ENCODE measurements at places on chromosomes 6 and 20. TPM values are rescaled to one million over a fixed set of nuclear protein-coding genes. Genes with fewer than 3 reads are reported as not detected.

DNA sequence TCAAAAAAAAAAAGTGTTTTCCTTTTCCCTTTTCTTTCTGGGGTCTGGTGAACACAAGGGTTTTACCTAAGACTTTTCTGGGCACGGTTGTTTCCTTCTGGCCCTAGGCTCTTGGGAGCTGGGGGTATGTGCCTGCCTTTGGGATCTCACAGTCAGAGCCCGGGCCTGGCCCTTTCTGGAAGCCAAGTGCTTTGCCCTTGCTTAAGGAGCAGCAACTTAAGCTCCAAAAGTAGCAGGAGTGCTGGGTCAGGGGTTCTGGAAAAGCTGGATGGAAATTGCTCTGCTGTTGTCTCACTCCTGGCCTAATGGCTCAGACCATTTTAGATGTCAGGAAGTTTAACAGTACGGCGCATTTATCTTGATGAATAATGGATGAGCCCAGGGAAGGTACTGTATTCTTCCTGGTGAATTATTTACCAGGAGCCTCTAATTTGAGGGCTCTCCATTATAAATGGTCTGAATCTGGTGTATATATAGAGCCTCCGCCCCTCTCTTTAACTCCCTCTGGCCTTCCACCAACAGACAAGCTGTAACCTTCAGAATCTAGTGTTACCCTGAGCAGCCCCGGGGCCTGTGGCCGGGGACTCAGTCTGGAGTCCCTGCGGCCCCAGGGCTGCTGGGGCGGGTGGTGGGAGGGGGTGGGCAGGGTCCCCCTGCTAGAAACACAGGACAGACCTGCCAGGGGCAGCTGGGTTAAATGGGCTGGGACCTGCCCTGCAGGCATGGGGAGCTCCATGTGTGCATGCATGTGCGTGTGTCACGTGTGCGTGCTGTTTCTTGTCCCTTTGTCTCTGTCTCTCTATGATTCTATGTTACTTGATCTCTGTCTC lies 37.5 kb downstream of the PTK7 start:
- peaks cover 40% of the 10 kb centered on the region for H3K4me1 ChIP-seq
- no peaks in the 10 kb centered on the region for H3K36me3 ChIP-seq
- no peaks in the 10 kb centered on the region for H3K27me3 ChIP-seq

The CRISP2 gene
- not detected for polyA plus RNA-seq

The CGA gene
- polyA plus RNA-seq, result not detected

- DNase-seq, result no peak
- no peak overlapping the region for H3K4me3 ChIP-seq
- H3K27ac ChIP-seq, result no peak overlapping the region
- H3K4me1 ChIP-seq, result no peaks in the 10 kb centered on the region
- no peaks in the 10 kb centered on the region for H3K27me3 ChIP-seq
These were observed 15.5 kb downstream of the TPD52L1 start for GRCh38 chr6:125169058-125169457.

DNA sequence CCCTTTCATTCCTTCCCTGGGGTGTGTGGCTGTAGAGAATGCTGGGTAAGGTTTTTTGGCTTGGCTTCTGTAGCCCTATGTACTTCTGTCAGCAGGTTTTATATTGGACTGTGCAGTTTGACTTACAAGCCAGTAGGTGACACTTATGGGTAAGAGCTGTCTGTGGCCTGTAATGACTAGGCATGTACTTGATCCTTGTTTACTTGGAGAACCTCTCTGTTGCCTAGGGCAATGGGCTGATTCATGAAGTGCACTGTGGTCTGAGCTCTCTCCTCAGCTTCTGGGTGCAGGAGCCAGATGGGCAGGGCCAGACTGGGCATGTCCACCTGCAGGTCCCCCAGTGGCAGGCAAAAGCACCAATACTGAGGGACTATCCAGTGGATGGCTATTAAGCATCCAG lies 544.6 kb downstream of the ADGRB3 start:
- no peak overlapping the region for H3K4me3 ChIP-seq
- H3K4me1 ChIP-seq, result no peaks in the 10 kb centered on the region
- no peaks in the 10 kb centered on the region for H3K27me3 ChIP-seq
- no peaks in the 10 kb centered on the region for H3K36me3 ChIP-seq

- H3K27me3 ChIP-seq, result no peaks in the 10 kb centered on the region
- H3K4me1 ChIP-seq, result peaks cover 27% of the 10 kb centered on the region
- DNase-seq, result no peak
- no peak overlapping the region for H3K4me3 ChIP-seq
- peaks cover 18% of the 10 kb centered on the region for H3K36me3 ChIP-seq
These were observed 289.7 kb downstream of the UTRN start for GRCh38 chr6:144574796-144575195.

DNA sequence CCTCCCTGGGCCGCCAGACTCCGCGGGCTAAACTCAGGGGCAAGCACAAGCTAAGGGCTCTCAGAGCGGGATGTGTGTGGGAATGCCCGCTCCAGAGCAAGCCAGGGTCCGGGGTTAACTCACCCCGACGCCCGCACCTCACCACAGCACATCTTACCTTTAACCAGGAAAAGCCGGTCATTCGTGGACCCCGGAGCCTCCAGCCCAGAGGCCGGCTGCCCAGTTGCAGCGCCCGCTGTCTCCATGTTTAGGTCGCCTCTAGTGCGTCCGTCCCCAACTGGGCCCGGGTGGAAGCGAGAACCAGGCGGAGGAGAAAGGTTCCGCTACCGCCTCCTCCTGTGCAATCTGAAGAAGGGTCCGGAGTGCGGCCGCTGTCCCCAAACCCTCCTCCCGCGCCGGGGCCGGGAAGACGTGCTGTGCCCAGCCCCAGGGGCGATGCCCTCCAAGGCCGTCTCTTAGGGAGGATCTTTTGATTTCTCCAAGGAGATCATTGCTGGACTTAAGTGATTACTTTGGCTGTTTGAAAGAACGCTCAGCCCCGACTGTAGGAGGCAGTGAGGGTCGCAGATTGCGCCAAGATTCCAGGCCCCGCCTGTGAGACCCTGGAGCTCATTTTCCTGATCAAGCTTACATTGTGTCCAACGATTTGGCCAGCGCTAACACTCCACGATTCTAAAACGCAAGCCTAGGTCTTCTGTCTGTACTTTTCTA lies at the start of gene TMEM242:
TMEM242 (minus strand) TSS at position 265 of the 711 bp plus-strand sequence; CDS start at position 245, 20 bp downstream.
- peak within 1 kb of the TSS; percentile 96 for H3K4me3 ChIP-seq
- H3K27me3 ChIP-seq, result no peaks in the 10 kb centered on the region
- H3K27ac ChIP-seq, result peak within 1 kb of the TSS; percentile 90
- H3K36me3 ChIP-seq, result peaks cover 5% of the 10 kb centered on the region
- peak; percentile 89 for DNase-seq
- H3K4me1 ChIP-seq, result peaks cover 52% of the 10 kb centered on the region

GRCh38 chr6:97176468-97176867 lies 106.5 kb downstream of the MMS22L start:
- 0 out of 2 replicates have a peak, but pooled peaks cover 1% of the 10 kb centered on the region for H3K36me3 ChIP-seq
- no peak overlapping the region for H3K4me3 ChIP-seq
- H3K4me1 ChIP-seq, result no peaks in the 10 kb centered on the region
- no peak overlapping the region for H3K27ac ChIP-seq

- no peaks in the 10 kb centered on the region for H3K36me3 ChIP-seq
- DNase-seq, result no peak
- no peaks in the 10 kb centered on the region for H3K4me1 ChIP-seq
- H3K27me3 ChIP-seq, result peaks cover 23% of the 10 kb centered on the region
- no peak overlapping the region for H3K27ac ChIP-seq
These were observed 75.9 kb upstream of the PMEPA1 start for GRCh38 chr20:57785720-57786119.

DNA sequence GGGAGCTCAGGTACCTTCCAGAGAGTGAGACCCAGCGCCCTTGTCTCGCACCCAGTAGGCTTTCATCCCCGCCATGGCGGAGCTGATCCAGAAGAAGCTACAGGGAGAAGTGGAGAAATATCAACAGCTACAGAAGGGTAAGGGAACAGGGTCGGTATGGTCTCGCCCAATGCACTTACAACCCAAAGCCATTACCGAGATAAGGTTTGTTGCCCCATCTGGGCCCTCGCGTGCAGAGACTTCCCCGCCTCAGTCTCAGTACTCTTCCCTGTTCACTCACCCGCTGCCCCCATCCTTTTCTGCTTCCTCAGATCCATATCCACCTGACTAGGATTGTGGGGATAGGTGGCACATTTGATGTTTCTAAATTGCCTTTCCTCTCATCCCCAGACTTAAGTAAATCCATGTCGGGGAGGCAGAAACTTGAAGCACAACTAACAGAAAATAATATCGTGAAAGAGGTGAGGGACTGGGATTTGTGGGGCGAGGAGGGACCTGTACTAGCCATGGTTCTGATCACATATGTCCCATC lies 449 bp downstream of the PFDN6 start:
- peak overlapping the region; percentile 56 for H3K27ac ChIP-seq
- no peaks in the 10 kb centered on the region for H3K27me3 ChIP-seq
- H3K4me3 ChIP-seq, result peak overlapping the region; percentile 73
- H3K4me1 ChIP-seq, result peaks cover 22% of the 10 kb centered on the region
- DNase-seq, result no peak

The CPNE5 gene
- polyA plus RNA-seq, result 0.16 TPM

DNA sequence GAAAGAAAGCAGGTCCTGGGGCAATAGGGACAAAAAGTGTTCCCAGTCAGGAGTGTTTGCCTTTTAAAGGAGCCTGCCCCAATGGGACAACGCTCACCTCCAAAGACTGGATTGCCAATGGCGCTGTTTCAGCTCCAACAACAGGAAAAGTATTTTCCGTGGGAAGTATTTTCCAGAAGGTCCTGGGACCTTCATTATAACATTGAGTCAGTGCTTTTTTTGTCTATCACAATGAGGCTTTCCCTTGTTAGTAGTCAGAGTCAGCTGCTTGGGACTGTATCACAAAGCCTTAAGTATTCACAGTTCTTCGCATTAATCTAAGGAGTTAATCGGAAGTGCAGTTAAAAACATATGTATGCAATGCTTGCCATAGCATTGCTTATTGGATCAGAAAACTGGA lies 17.3 kb downstream of the TRAF3IP2 start:
- DNase-seq, result no peak
- no peaks in the 10 kb centered on the region for H3K27me3 ChIP-seq
- H3K4me3 ChIP-seq, result no peak overlapping the region
- peaks cover 37% of the 10 kb centered on the region for H3K4me1 ChIP-seq
